Cardiac muscle cell (in vitro differentiated cells and primary cell): ENCODE measurements at places on chromosomes 16 and 17. TPM values are rescaled to one million over a fixed set of nuclear protein-coding genes. Genes with fewer than 3 reads are reported as not detected.

GRCh38 chr17:31586946-31587345 lies 195.5 kb downstream of the RAB11FIP4 start:
- no peak for DNase-seq

DNA sequence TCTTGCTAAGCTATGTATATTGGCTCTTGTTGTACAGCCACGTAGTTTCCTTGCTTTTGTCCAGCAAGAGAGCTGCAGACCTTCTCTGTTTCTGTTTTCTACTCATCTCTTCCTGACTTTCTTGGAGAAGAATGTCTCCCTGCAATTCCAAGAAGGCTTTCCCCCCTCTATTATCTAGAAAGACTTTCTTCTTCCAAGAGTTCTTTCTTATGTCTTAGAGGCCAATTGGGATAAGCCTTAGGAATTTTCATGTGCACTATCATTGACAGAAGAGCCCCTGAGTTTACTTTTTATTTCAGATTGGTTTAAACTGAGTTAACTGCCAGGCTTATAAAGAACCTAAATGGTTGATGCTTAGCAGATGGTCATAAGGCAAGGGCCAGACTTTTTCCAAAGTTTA lies 9.0 kb downstream of the CAPNS2 start:
- DNase-seq, result no peak

GRCh38 chr17:78568494-78569115 lies 8.6 kb downstream of the DNAH17 start:
- peak; percentile 68 for DNase-seq

- DNase-seq, result peak; percentile 71
These were observed 12.5 kb downstream of the SAMD14 start for GRCh38 chr17:50117202-50118051.

DNA sequence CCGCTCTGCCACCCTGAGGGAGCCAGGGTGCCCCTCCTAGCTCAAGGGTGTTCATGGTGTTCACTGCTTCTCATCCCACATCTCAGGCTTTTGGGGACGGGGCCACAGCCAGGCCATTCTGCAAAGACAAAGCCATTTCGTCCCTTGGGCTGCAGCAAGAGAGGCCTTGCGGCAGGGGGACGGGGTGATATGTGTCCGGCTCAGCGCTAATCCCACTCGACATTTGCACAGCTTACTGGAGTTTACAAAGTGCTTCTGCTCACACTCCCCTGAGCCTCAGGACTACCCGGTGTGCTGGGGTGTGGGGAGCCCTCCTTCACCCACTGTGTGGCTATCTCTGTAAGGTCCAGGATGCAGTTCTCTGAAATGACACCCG lies 84.3 kb downstream of the RTN4RL1 start:
- DNase-seq, result no peak

GRCh38 chr17:43734376-43734775 lies 24.2 kb downstream of the SOST start:
- DNase-seq, result peak; percentile 92

DNA sequence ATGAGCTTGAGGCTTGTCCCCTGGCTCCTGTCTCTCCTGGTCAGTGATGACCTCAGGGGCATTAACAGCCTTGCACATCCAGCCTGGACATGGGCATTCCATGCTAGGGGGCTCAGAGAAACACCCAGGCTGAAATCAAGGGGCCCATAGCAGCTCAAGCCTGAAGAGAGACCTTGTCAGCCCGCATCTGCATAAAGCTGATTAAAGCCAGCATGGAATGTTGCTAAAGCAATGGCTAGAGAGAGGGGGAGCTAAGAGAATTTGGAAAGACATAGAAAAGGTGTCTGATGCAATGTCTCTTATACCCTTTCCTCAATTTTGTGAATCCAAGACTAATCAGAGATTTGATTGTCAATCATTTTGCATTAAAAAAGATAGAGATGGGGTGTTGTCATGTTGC lies 51.4 kb upstream of the WSCD1 start:
- no peak for DNase-seq

DNA sequence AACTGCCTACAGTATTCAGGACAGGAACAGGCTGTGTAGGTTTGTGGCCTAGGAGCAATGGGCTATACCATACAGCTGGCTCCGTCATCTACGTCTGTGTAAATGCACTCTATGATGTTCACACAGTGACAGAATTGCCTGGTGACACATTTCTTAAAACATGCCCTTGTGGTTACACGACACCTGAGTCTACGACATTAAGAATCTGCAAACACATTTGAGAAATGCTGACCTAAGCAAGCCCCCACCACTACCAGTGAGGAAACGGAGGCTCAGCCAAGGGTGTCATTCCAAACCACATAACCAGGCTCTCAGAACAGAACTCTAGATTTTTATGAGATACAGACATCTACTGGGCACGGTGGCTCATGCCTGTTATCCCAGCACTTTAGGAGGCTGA lies 23.5 kb downstream of the USP36 start:
- no peak for DNase-seq

DNA sequence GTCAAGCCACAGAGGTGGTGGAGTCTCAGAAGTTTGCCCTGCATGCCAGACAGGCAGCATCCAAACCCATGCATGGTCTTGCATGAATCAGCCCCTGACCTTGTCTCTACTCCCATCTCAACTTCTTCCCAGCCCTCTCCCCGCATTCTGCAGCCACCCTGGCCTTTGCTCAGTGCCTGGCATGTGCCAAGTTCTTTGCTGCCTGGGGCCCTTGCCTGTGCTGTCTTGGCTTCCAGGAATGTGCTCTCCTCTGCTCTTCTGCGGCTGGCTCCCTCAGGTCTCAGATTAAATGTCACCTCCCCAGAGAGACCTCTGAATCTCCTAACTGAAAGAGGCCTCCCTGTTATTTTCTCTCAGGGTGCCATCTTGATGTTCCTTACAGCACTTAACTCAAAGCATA lies 17.6 kb downstream of the DRC3 start:
- no peak for DNase-seq

GRCh38 chr16:73253922-73254480 lies 206.1 kb upstream of the ZFHX3 start:
- no peak for DNase-seq

- no peak for DNase-seq
These were observed 1.5 kb downstream of the ESRP2 start for GRCh38 chr16:68234188-68235107.

GRCh38 chr17:14737984-14738651 lies 437.2 kb downstream of the HS3ST3B1 start:
- peak; percentile 97 for DNase-seq

DNA sequence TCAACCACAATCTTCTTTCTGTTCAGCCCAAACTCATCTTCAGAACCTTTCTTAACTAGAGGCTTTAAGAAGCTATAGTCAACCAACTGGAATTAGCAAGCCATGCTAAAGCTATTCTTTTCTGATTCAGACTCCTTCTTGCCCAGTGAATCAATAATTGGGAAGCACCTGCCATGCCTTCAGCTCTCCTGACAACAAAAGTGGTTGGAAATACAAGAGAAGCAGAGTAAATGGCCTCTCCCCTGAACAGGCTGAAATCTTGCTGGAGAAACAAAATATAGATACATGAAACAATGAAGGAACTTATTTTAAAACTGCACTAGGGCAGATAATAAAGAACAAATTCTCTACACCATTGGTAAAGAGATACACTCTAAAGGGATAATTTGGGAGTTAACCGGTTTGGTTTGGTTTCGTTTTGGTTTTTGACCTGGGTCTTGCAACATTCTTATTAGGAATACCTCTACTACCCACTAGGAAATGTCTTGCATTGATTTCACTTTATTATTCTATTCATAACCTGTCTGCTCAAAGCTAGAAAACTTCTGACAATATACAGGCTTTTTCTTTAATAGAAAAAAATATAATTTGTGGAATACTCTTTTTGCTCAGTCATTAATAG lies 173.6 kb upstream of the DYNLRB2 start:
- no peak for DNase-seq

Gene CRISPLD2
- polyA plus RNA-seq, result 0.91 and 3.7 TPM in 2 replicates

Gene ARRB2
- 23.3 and 33.0 TPM in 2 replicates for polyA plus RNA-seq

Gene KRT24
- polyA plus RNA-seq, result not detected in 2 replicates

Gene FOXL1
- polyA plus RNA-seq, result 0.61 and 2.4 TPM in 2 replicates

Gene PRPSAP2
- 66.5 and 68.5 TPM in 2 replicates for polyA plus RNA-seq

Gene STAC2
- polyA plus RNA-seq, result 0.17 and 0.42 TPM in 2 replicates

Gene SP6
- polyA plus RNA-seq, result 4.6 and 5.0 TPM in 2 replicates

Gene CMTM2
- 0.88 TPM in 1 of 2 replicates, not detected in the other for polyA plus RNA-seq

Gene TMED6
- polyA plus RNA-seq, result 0.37 and 0.95 TPM in 2 replicates

Gene TBC1D3H
- not detected in 2 replicates for polyA plus RNA-seq

Gene SLC47A2
- polyA plus RNA-seq, result 0.37 and 0.42 TPM in 2 replicates

Gene CBX8
- 8.2 and 13.8 TPM in 2 replicates for polyA plus RNA-seq

Gene DCTN5
- polyA plus RNA-seq, result 39.0 and 39.2 TPM in 2 replicates

Gene WNT9B
- polyA plus RNA-seq, result 0.33 TPM in 1 of 2 replicates, not detected in the other

Gene SPATA22
- polyA plus RNA-seq, result not detected in 2 replicates
